ENCODE measurements at places on chromosomes 3 and 15. TPM values are rescaled to one million over a fixed set of nuclear protein-coding genes. Genes with fewer than 3 reads are reported as not detected.

GRCh38 chr3:20809356-20809755 lies 623.4 kb upstream of the SGO1 start:
- no peak for DNase-seq
- no peak overlapping the region for H3K27ac ChIP-seq
- H3K4me3 ChIP-seq, result no peak overlapping the region
- no peaks in the 10 kb centered on the region for H3K4me1 ChIP-seq
- no peaks in the 10 kb centered on the region for H3K27me3 ChIP-seq
- no peaks in the 10 kb centered on the region for H3K36me3 ChIP-seq

DNA sequence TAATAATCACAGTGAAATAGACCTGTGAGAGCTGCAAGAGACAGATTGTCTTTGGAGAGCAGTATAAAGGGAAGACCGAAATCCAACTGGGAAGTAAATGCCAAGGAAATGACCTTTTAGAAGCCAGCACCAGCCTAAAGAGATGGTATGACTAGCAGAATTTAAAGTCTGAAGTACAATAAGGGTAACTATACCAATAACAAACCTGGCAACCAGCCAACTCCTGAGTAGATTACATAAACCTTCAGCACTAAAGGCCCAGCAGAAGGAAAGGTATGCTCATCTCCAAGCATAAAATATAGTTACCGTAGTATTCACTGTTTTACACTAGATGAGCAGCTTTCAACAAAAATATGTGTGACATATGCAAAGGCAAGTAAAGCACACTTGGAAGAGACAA lies 155.1 kb upstream of the SATB1 start:
- no peaks in the 10 kb centered on the region for H3K36me3 ChIP-seq
- H3K27me3 ChIP-seq, result no peaks in the 10 kb centered on the region
- no peak for DNase-seq
- H3K4me1 ChIP-seq, result no peaks in the 10 kb centered on the region
- H3K4me3 ChIP-seq, result no peak overlapping the region
- no peak overlapping the region for H3K27ac ChIP-seq

DNA sequence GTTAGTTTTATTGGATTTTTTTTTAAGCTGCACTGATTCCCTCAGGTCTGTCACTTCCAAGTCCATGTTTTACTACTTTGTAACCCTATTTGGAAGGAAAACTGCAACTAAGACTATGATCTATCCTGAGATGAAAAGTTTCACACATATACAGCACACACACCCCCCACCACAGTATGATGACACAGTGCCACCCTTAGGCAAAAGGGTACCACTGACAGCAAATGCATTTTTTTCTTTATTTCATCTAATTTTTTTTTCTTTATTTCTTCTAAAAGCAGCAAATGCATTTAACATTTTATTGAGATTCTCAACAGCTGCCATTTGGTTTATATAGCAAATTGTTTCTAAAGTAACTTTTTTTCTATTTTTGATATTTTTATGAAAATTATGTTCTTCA lies 21.2 kb downstream of the NGRN start:
- H3K4me1 ChIP-seq, result peaks cover 7% of the 10 kb centered on the region
- no peaks in the 10 kb centered on the region for H3K36me3 ChIP-seq
- no peak for DNase-seq
- H3K4me3 ChIP-seq, result no peak overlapping the region

DNA sequence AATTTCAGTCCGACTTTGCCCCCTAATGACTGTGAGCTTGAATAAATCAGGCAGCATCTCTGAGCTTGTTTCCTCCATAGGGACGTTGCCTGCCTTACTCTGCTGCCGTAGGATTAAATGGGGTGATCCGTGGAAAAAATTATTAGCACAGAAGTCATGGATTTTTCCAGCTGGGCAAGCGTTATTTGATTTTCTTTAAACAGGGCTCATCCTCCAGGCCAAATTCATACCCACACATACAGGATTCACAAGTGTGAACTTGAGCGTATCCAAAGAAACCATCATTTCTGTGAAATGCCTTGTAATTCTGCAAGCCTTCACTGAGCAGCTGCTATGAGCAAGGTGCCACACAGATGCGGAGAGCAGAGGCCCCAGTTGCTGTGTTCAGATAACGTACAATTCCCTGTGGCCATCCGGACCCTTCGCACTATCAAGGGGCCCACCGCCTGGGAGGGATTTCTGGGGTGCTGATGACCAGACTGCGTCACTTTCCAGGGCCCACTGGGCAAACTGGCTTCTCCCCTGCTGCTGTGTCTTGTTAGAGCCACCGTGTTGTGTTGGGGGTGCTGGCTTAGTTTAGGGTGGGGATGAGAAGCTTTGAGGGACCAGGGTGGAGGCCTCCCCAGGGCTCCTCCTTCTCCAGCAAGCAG lies 61.4 kb downstream of the MGLL start:
- no peak for DNase-seq
- no peak overlapping the region for H3K27ac ChIP-seq
- no peaks in the 10 kb centered on the region for H3K36me3 ChIP-seq
- no peak overlapping the region for H3K4me3 ChIP-seq

DNA sequence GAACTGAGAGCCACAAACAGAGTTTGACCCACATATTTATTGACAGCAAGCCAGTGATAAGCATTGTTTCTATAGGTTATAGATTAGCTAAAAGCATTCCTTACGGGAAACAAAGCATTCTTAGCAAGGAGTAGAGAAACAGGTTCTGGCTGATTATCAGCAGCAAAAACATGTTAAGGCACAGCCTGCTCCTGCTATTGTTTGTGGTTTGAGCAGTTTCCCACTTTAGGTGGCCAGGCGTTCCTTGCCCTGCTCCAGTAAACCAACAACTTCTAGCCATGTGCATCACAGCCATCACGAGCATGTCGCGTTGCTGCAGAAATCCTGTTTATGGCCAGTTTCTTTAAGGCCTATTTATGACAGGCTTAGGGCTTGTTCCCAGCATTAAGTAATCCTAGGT lies 44.7 kb upstream of the C2CD4B start:
- peak overlapping the region; percentile 79 for H3K27ac ChIP-seq
- H3K36me3 ChIP-seq, result no peaks in the 10 kb centered on the region
- no peak overlapping the region for H3K4me3 ChIP-seq
- H3K4me1 ChIP-seq, result peaks cover 32% of the 10 kb centered on the region

- no peaks in the 10 kb centered on the region for H3K36me3 ChIP-seq
- no peak for DNase-seq
- no peak overlapping the region for H3K4me3 ChIP-seq
- H3K27ac ChIP-seq, result no peak overlapping the region
Measured at GRCh38 chr3:188239577-188239976, 85.6 kb downstream of the LPP start.

- no peaks in the 10 kb centered on the region for H3K36me3 ChIP-seq
- no peaks in the 10 kb centered on the region for H3K4me1 ChIP-seq
- no peak for DNase-seq
Measured at GRCh38 chr3:32913790-32914446, 37.5 kb upstream of the CCR4 start.

- no peaks in the 10 kb centered on the region for H3K4me1 ChIP-seq
- H3K36me3 ChIP-seq, result no peaks in the 10 kb centered on the region
- no peaks in the 10 kb centered on the region for H3K27me3 ChIP-seq
- no peak overlapping the region for H3K27ac ChIP-seq
- DNase-seq, result no peak
Measured at GRCh38 chr3:174792864-174793263, 66.3 kb upstream of the NAALADL2 start.

DNA sequence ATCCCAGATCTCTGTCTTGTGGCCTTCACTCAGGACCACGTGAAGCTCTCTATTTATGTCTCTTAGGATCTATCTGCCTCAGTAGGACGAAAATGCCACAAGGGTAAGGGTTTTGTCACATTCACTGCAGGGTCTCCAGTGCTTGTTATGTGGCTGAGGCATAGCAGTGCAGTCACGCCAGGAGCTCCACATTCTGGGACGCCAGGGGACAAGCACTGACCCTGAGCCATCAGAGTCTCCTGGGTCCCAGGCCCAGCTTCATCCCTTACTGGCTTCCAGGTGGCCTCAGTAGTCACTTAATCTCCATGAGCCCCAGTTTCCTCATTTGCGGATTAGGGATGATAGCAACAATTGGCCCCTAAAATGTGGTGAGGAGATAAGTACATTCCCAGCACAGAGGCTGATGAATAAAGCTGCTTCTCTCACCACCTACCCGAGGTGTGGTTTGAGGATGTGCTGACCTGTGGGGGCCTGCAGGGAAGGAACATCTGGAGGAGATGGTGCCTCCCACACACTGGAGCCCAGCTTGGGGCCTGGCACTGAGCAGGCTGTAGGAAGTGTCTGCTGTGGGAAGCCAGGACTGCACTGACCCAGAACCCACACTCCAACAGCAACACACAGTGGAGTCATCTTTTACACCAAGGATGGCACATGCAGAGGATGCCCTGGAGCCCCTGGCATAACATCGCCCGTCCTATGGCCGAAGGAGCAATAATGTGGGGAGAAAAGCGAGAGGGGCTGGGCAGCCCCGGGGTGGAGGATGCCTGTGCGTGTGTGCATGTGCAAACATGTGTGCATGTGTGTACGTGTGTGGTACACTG lies 93.2 kb upstream of the IQSEC1 start:
- no peaks in the 10 kb centered on the region for H3K36me3 ChIP-seq
- no peak overlapping the region for H3K27ac ChIP-seq
- H3K4me3 ChIP-seq, result no peak overlapping the region
- no peaks in the 10 kb centered on the region for H3K4me1 ChIP-seq

ARGFX gene
- not detected for total RNA-seq

LRRIQ4 gene
- not detected for total RNA-seq

ISLR2 gene
- not detected for total RNA-seq
